ENCODE measurements at places on chromosomes 5 and 9. TPM values are rescaled to one million over a fixed set of nuclear protein-coding genes. Genes with fewer than 3 reads are reported as not detected.

Gene GALNT12
- total RNA-seq: 6.3 TPM

Gene FAM13B
- total RNA-seq: 92.9 TPM

Gene OBP2B
- total RNA-seq: not detected

Gene GZMA
- total RNA-seq: 0.39 TPM

Gene LRRC70
- total RNA-seq: 8.4 TPM

Gene NEUROG1
- 0.39 TPM for total RNA-seq

Gene NIM1K
- total RNA-seq: 7.9 TPM

Data from spinal cord (tissue), 10 donors.